CD4-positive, alpha-beta T cell treated with Interferon alpha-2 for 1 hour (primary cell): ENCODE measurements at places on chromosomes 4 and X.
A peak's percentile ranks its signal among the peaks of the same experiment; 100 is the strongest.

GRCh38 chr4:183816882-183817509 lies 88.1 kb upstream of the STOX2 start:
- no peak for DNase-seq

GRCh38 chrX:136480383-136480782 lies 7.4 kb upstream of the BRS3 start:
- no peak for DNase-seq

- peak; percentile 73 for DNase-seq
Measured at GRCh38 chr4:2570551-2571222, 34.2 kb downstream of the FAM193A start.

- DNase-seq = no peak
Measured at GRCh38 chr4:33989820-33990443, 2254.4 kb downstream of the ARAP2 start.

- DNase-seq = no peak
Measured at GRCh38 chr4:99879458-99879857, 14.8 kb downstream of the LAMTOR3 start.

GRCh38 chr4:5451243-5451642 lies 257.1 kb downstream of the EVC2 start:
- DNase-seq = no peak

- DNase-seq = no peak
Measured at GRCh38 chr4:87044511-87045233, 109.9 kb downstream of the AFF1 start.
